ENCODE measurements at places on chromosomes 3 and 15.

- DNase-seq, result no peak
Observed at GRCh38 chr15:39787479-39787878, 4.8 kb upstream of the FSIP1 start.

DNA sequence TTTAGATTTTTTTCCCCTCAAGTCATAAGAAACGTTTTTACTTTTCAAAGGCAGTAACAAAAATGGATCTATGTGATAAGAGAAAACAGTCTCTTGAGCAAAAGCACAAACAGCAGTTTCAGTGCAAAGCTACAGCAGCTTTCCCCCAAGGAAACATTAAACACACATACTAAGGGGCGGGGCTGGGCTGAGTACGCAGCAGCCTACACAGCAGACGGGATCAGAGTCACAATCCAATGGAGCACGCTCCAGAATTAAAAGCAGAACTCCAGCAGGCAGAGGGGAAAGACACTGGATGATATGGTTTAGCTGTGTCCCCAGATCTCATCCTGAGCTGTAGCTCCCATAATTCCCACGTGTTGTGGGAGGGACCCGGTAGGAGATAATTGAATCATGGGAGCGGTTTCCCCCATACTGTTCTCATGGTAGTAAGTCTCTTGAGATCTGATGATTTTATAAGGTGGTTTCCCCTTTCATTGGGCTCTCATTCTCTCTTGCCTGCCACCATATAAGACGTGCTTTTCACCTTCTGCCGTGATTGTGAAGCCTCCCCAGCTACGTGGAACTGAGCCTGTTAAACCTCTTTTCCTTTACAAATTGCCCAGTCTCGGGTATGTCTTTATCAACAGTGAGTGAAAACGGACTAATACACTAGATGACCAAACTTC is 116.2 kb upstream of the SLCO3A1 start:
- no peak for DNase-seq

DNA sequence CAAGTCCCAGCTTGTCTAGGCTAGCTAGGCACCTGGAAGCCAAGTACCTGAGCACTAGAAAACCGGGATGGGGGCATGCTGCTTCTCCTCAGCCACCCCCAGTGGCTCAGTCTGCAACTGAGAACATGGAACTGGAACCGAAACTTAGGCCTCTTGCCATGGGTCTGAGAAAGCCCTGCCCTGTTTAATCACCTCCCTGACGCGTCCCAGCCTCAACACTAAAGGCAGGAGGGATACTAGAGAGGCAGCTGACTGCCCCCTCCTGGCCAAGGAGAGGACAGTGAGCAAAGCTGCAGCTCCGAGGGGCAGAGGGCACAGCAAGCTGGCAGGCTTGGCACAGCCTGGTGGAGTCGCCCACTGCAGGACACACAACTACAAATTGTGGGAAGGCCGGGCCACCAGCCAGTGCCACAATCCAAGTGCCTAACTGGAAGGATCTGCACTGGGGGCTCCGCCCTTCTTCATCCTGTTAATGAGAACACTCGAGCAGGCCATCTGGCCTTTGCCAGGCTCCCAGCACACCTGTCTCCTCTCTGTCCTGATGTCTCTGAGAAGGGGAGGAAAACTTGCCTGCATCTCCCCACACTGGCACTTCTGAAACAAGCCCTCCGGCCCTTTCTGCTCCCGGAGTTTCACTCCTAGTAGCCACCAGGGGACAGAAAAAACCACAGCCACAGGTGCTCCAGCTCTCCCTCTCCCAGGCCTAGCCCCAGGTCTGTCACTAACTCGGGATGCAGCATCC is 53.7 kb downstream of the BDH1 start:
- peak; percentile 21 for DNase-seq

GRCh38 chr15:50425219-50425618 is 1.0 kb downstream of the USP8 start:
- no peak for DNase-seq

DNA sequence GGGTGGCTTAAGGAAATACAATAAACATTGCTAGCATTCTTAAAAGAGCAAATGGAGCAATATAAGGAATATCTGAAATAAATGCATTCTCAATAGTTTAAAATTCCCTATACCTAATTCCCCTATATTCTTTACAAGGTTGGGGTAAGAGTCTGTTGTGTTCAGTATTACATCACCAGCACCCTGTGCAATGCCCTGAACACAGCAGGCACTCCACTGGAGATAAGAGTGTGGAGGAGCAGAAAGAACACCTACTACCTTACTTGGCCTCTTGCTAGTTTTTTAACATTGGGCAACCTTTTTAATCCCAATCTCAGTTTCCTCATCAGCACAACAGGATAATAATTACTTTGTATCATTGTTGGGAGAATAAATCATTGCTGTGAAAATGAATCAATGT is 140.2 kb upstream of the PLXND1 start:
- no peak for DNase-seq

- no peak for DNase-seq
Observed at GRCh38 chr15:80275961-80276360, 23.9 kb upstream of the CTXND1 start.

DNA sequence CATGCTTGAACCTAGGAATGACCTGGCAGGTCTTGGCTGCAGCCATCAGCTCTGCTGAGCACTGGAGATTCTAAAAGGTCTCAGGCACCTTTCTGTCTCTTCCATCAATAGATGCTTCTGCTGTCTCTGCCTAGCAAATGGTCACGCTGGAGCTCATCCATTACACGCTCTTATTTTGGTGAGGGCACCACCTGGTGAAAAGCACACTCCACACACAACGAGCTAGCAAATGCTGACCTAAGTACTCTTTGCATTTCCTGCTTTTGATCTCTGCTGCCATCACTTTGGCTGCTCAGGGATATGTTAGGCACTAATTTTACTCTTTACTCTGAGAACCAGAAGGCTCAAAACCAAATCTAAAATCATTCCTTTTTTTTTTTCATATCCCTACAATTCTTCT is 91.3 kb downstream of the RAB11A start:
- DNase-seq, result no peak

DNA sequence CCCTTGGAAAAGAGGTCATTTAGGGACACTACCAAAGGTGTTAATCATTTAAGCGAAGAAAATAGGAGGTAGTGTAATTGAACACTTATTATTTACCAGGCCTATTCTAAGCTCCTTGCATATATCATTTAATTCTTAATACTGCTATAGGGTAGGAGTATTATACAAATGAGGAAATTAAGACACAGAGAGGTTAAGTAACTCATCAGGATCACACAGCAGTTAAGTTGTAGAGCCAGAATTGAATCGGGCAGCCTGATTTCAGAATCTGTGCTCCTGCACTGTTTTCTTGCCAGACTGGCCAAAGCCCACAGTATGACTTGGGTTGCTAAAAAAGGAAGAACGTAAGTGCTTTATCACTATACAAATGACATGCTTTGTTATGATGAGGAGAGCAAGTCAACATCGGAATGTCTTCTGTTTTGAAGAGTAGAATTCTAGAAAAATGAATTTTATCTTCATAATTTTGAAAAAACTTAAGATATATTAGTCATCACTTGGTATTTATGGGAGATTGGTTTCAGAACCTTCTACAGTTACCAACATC is 31.4 kb downstream of the HPS3 start:
- DNase-seq, result no peak

DNA sequence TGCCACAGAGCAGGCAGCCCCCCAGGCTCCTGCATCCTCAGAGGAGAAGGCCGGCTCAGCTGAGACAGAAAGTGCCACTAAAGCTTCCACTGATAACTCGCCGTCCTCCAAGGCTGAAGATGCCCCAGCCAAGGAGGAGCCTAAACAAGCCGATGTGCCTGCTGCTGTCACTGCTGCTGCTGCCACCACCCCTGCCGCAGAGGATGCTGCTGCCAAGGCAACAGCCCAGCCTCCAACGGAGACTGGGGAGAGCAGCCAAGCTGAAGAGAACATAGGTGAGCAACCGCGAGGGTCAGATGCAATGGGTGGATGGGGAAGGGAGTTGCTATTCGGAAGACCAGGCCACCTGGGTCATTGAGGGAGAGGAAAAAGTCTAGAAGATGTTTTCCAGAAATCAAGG is 53.0 kb downstream of the GAP43 start:
- no peak for DNase-seq

GRCh38 chr3:116388867-116389385 is 56.4 kb downstream of the LSAMP start:
- DNase-seq, result no peak

GRCh38 chr3:140585828-140586227 is 92.0 kb upstream of the TRIM42 start:
- no peak for DNase-seq

DNA sequence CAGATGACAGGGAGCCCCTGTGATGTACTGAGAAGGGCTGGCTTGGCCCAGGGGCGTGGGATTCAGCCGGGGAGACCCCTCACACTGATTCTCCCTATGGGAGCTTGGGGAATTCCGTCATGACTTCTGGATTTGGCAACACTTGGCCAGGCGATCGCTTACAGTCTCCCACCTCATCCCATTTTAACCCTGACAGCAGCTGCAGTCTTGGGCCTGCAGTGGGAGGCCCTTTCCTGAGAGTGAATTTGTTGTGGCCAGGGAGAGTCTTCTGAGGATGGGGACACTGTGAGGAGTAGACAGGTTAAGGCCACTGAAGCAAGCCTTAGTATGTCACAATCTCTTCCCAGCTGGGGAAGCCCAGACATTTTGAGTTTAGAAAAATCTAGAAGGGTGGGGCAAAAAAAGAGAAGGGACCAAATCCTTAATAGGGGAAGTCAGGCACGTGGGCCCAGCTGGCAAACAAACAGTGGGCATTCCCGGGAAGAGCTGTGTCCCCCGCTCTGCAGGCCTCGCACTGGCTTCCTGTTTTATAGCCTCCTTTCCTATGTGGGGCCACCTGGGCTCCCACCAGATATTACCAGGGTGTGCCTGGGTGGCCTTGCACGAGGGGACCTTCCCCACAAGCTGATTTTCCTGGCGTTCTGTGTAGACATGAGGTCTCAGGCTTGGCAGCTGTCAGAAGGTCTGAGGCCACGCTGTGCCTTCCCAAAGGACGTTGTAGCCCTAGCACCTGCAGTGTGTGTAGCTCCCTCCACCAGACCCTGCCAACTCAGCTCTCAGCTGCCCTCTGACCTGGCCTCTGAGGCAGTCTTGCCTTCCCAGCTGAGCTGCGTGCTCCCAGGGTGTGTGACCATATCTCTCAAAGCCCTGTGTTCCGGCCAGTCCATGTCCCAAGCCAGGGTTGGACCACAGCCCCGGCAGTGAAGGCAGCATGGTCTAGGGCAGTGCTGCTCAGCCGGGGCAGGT is 64.5 kb downstream of the FEM1B start:
- no peak for DNase-seq

DNA sequence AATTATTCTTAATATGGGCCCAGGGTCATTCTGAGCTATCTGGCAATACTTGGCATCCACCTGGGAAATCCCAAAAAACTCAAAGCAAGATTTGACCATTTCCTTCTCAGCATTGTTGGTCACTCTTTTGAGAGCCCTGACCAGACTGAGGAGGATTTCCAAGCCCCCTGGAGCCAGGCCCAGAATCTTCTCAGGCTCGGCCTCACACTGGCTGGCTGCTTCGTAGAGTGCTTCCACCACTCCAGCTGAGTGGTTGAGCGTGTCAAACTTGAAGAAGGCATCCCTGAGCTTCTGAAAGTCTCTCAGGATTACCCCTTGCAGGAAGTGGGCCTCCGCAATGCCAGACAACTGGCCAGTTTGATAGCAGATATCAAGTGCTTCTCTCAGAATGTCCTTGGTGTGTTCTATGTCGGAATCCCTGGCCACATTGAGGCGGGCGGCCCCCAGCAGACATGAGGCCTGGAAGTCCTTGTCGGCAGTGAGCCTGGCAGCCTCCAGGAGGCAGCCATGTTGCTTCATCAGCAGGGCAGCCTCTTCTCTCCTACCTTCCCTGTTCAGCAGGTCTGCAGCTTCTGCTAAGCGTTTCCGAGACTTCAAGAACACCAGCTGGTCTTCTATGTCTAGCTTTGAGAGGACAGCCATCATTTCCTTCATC is 68.9 kb upstream of the DCLK3 start:
- DNase-seq, result no peak

- DNase-seq, result no peak
Observed at GRCh38 chr3:4721511-4721911, 228.4 kb downstream of the ITPR1 start.
